ENCODE measurements at places on chromosomes 16 and 17. TPM values are rescaled to one million over a fixed set of nuclear protein-coding genes. Genes with fewer than 3 reads are reported as not detected.

GRCh38 chr16:14560523-14560922 lies 69.5 kb downstream of the PARN start:
- peak; percentile 58 for DNase-seq

RPH3AL gene
- polyA plus RNA-seq = 22.0 TPM

DNA sequence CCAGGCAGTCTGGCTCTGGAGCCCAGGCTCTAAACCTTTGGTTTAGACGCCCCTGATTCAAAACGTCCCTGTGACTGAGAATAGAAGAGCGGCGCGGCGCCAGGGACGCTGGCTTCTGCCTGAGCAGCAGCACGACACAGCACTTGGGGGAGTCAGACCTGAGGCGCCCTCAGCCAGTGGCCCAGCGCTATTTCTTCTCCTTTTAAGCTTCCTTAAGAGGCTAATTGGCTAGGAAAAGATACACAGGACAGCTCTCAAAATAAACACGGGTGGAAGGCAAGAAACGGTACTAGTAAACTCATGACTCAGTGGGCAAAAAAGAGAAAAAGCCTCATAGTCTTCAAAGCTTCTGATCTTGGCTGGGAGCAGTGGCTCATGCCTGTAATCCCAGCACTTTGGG lies 34.9 kb downstream of the GTF3C1 start:
- DNase-seq = no peak

DNA sequence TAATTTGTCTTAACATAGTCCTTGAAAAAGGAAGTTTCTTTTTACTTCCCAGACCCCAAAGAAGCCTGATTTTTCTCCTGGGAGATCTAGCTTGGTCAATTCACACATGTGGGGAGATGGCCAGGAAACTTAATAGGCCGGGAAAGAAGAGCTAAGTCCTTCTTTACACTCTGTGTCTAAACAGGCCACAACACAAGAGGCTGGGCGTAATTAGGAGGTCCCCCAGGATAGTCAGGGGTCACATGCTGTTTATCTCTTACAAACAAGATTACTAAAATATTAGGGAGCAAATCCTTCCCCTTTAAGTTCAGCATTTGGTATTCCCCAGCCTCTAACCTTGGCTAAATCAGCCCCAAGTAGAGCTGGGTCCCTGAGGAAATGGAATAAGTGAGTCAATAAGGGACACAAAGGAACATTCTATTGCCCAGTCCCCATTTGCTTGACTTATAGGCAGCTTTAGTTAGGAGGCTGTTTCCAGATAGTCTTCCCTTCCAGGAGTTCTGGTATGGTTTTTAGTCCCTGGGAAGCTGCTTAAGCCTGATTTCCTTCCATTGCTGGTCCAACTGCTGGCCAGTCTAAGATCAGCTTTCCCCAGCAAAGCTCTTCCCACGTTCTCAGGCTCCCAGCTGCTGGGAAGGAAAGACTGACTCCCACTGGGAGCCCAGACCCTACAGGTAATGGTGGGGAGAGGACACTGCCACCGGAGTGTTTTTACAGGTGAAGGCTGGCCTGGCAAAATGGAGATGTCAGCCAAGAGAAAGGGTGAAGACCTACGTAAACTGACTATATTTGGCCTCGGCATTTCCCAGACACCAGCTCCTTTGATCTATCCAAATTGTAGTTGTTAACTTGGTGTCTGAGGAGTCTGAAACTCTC lies 14.1 kb upstream of the HOXB9 start:
- DNase-seq = no peak

SHISA9 gene
- not detected for polyA plus RNA-seq

DNA sequence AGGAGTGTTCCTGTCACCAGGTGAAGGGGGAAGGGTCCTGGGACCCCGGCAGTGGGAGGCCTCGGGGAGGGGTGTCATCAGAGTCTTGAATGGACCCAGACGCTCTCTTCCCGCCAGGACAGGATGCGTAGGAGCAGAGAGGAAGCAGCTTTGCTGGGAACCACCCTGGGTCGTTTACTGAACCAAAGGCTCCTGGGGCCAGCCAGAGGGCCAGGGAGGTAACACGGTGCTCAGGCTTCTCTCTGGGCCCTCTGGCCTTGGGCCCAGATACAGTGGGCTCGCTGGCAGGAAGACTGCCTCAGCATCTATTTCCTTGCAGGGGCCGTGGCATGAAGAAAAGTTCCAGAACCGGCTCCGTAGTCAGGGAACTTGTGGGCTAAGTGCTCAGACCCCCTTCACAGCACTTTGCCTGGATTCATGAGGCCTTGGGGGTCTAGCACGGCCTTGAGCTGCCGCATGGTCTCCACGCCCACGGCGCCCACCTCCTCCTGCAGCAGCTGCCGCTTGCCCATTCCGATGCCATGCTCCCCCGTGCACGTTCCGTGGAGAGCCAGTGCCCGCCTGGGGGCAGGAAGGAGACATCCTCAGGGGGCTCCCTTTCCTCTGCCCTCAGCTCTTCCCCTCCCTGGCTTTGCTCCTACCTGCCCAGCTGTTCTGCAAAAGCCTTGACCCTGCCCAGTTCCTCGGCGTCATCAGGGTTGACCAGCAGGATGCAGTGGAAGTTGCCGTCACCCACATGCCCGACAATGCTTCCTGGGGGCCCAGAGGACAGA lies 4.4 kb downstream of the LDHD start:
- no peak for DNase-seq

DNA sequence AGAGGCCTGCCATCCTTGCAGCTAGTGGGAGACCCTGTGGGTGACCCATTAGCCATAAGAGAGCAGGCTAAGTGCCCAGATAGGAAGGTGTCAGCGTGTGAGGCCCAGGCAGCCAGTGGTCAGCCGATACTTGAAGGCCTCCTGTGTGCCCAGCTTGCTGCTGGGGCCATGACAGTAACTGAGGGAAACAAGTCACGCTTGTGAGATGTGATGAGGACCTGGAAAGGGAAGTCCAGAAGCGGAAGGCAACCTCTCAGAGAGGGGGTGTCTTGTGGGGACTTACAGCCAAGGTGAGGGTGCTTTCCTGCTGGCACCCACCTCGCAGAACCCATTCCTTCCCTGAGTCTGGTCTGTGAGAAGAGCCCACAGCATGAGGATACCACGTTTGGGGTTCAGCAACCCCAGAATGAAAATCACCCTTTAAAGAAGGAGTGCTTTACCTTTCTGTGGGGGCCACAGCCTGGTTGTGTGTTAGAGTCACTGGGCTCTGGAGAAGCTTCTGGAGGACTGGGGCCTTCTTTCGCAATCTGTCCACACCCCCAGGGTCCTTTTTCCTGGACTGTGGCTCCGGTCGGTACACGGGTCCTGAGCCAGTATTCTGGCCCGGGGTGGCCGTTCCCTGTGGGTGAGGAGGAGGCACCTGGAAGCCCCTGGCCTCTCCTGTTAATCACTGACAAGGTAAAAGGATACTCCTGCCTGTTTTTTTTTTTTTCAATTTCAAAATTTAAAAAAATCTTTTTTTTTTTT lies 53.9 kb downstream of the PLCG2 start:
- peak; percentile 51 for DNase-seq

DNA sequence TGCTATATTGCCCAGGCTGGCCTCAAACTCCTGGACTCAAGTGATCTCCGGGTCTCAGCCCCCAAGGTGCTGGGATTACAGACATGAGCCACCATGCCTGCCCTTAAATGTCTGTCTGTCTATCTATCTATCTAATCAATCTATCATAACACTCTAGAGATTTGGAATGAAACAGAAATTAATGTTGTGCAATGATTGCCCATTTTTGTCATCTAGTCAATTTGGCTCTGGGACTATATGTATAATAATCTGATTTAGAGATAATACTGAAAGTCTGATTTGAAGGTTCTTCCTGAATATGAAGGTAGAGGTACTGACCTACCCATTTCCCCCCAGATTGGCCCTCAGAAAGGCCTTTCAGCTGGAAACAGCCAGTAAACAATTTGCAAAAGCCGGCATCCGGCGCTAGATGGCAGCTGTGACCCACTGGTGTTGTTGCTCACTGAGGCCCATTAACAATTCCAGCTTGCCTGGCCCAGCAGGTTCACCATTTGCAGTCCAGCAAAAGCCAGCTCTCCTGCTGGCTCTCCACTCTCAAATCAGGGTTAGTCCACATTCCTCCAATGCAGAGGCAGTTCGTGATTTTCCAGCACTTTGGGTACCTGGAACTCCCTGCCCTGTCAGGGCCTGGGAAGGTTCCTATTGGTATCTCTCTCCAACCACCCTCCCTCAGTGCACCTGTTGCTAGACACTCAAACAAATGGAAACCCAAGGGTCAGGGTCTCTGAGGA lies 22.9 kb upstream of the C16orf87 start:
- DNase-seq = peak; percentile 83

SOX15 gene
- polyA plus RNA-seq = 5.3 TPM

TEKT5 gene
- polyA plus RNA-seq = 0.48 TPM

DNAH2 gene
- 0.77 TPM for polyA plus RNA-seq

KRTAP9-4 gene
- not detected for polyA plus RNA-seq

DNA sequence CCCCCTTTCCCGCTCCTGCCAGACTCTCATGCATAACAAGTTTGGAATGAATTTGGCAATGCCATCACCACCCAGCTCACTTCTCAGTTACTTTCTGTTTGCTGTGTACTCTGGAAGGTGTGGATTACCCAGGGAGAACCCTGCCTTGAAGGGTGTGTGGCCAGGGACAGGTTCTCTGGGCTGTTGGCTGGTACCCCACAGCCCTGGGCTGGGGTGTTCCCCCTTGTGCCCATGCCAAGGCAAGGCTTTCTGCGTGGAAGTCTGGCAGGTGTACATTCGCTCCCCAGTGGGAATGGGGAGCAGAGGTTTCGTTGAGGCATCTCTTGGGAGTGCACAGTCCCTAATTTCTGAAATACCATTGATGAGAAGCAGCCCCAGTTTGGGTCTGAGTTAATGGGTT lies 187.7 kb downstream of the CCDC182 start:
- DNase-seq = no peak

DNA sequence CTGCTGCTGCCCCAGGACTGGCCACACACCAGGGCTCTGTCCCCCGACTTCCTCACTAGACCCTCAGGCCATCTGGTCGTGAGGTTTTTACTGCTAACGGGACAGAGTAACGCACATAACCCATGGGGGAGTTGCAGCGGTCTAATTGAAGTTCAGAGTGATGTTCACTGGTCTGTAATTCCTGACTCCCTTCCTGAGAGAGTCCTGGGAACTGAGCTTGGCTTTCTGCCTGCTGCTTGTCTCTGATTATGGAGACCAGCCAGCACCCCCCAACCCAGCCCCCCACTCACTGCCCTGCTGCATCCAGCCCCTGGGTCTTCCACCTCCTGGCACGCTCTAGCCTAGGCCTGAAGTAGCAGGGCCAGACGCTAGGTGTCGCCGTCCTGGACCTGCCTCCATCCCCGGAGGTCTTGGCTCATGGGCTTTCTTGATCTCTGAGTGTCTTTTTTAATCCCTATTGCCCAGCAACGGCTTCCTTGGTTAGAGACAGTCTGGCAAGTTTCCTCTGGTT lies 192.9 kb downstream of the CCDC182 start:
- DNase-seq = peak; percentile 48

- peak; percentile 78 for DNase-seq
Observed at GRCh38 chr16:20899071-20899470, 1.1 kb downstream of the DCUN1D3 start.

PIK3R5 gene
- 0.09 TPM for polyA plus RNA-seq

DNA sequence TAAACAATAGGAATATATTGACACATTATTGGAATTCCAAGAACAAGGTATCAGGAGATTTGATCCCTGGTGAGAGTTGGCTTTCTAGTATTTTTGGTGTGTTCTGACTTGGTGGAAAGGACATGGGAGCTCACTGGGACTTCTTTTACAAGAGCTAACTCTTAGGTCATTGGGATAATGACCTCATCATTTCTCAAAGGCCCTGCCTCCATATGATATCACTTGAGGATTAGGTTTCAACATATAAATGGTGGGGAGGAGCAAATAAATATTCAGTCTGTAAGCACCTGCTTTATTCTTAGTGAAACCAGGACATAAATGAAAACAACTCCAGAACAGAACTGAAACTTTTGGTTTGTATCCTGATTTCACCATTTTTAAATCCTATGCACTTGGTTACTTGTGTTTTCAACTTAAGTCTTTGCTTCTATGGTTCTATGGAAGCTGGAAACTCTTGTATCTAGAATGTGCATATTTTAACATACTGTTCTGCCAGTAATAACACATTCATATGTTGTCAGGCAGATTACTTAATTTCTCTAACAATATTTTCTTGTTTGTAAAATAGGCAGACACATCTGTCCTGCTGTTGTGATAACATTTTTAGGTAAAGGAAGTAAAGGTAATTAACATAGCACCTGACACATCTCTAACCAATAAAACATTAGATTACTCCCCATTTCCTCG lies 1527.7 kb upstream of the CDH8 start:
- DNase-seq = no peak

DNA sequence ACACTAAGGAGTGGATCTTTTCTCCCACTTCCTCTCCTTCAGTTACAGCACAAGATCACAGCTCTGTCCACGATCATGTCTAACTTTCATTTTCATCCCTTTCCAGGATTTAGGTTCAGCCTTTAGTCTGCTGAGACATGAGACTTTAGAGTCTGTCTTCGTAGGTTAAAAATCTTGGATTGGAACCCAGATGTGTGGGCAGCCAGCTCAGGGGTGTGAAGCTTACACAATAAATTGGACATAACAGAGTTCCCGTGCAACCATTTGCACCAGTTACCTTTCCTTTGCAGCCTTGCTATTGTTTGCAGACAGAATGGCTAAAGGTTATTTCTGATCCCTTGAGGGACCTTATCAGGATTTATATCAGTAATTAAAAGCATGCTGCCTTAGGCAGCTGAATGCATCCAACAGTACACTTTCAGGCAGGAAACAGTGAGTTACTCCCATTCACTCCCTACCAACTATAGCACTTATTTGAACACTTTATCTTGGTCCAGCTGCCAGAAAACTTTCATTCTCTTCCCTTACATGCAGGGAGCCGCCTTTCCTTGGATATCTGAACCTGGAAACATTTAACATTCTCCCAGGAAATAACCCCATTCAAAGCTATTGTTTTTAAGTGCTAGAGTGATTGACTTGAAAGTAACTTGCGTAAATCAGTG lies 87.3 kb downstream of the TMEM100 start:
- DNase-seq = peak; percentile 85

MGAT5B gene
- 0.86 TPM for polyA plus RNA-seq

GRCh38 chr17:6408735-6409134 lies 26.2 kb downstream of the AIPL1 start:
- no peak for DNase-seq

SCARF1 gene
- 1.8 TPM for polyA plus RNA-seq

- no peak for DNase-seq
Observed at GRCh38 chr17:64022611-64023063, 2.2 kb upstream of the ICAM2 start.

CD300A gene
- 2.6 TPM for polyA plus RNA-seq

RAB37 gene
- polyA plus RNA-seq = 4.6 TPM

- no peak for DNase-seq
Observed at GRCh38 chr17:20983359-20983637, 59.5 kb downstream of the USP22 start.

- no peak for DNase-seq
Observed at GRCh38 chr17:74742153-74742515, 5.1 kb downstream of the RAB37 start.

TMEM220 gene
- polyA plus RNA-seq = 2.8 TPM

NPIPA5 gene
- 7.4 TPM for polyA plus RNA-seq

SPHK1 gene
- 14.3 TPM for polyA plus RNA-seq

DNA sequence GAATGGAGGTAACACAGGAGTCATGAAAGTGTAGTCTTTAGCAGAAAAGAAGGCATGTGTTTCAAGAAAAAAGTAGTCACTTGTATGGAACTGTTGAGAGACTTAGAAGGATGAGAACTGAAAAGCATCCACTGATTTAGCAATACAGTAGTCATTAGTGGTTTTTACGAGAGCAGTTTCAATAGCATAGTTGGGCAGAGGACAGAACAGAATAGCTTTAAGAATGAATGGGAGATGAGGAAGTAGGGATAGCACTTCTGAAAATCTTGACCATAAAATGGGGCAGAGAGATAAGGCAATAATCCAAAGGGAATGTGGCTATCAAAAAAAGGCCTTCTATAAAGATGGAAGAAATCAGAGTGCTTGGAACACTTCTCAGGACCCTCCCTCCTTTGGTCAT lies 64.8 kb upstream of the C17orf78 start:
- no peak for DNase-seq

HS3ST3B1 gene
- polyA plus RNA-seq = 3.9 TPM

NPB gene
- 1.2 TPM for polyA plus RNA-seq

Measured in cardiac muscle cell (in vitro differentiated cells and primary cell).